ENCODE measurements at places on chromosomes 16 and 17.

DNA sequence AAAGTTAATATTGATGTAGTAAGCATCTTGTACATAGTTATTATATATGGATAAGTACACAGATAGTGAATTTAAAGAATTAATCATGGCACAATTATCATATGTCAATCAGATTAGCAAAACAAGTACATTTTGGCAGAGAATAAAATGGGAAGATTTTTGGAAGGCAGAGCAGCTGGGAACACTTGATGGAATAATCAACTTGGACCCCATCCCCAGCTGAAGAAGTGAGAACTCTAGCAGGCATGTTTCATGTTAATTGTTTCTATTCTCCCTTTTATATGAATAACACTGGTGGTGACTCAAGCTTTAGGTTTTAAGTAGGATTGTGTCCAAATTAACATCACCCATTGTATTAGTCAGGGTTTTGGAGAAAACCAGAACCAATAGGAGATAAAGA, 198.7 kb downstream of the KCNJ2 start:
- DNase-seq: no peak

- DNase-seq: no peak
Measured at GRCh38 chr16:70267516-70267915, 15.8 kb upstream of the EXOSC6 start.

- no peak for DNase-seq
Measured at GRCh38 chr17:5297245-5297644, 15.2 kb downstream of the RABEP1 start.

GRCh38 chr16:11639925-11640899, 28.0 kb upstream of the SNN start:
- no peak for DNase-seq

DNA sequence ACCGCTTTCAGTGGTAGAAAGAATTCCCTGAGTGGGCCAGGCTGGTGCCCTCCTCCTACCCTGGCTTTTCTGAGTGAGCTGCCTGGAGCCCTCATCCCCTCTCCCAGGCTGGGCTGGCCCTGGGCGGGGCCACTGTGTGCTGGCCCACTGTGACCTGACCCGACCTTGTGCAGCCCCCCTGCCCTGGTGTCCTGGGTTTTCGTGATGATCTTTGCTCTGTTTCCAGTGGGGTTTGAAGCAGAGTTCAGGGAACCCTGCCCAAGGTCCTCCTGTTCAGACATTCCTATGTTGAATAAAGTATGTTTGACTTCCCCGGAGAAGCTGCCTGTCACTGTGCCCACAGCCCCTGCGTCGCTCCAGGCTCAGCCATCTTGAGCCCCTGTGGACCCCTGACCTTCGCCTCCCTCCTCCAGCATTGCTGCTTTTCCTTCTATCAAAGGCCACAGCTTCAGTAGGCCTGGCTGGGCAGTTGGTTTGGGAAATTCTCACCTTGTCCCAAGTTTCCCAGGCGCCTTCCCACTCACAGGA, 13.7 kb upstream of the NAGLU start:
- DNase-seq: no peak

DNA sequence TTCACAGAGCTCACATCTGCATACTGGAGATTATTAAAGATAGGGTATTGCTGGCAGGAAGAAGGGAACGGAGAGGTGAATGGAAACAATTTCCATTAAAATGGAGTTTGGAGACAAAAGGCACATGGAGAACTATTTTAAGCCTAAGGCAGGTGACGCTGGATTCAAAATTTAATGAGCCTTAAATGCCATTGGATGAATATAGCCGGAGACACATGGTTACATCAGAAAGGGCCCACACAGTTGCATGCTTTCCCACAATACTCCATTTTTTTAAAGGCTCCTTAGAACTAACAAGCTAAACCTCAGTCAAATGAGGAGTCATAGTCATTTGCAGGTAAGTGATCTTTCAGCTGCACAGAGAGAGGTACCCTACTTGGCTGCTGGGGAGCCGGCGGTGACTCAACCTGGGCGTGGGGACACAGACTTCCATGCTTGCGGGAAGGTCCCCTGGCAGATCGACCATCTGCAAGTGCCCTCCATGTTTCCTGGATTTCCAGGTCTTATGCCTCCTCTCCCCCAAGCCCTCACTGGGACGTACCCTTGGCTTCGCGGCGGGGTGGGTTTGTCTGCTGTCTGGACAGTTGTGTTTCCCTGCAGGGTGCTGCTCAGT, 259.2 kb downstream of the CBLN1 start:
- DNase-seq: no peak

DNA sequence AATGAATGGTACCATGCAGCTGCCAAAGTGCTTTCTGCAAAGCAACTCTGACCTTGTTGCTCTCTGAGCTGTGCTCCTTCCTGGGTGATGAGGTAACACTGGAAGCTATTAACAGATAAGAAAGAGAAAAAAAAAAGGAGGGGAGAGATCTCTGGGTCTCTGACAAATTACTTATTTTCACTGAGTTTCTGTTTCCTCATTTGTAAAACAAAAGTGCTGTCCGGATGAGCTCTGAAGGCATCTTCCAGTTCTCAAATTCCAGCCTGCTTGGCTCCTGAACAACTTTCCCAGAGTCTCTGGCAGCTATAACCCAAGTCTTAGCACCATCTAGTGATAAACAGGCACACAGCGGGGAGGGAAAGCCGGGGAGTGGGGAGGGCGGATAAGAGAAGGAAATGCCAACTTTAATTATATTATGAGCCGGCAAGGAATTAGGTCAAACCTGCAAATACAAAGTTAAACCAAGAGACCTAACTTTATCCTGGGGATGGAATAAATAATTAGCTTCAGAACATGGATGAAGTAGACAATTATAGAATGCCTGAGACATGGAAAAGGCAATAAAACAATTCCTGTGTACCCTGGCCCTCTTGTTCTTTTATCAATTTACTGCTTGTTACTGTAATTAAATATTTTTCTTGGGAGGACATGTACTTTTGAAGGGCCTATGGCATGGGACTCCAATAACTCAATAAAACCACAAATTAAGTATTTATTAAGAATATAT, 61.3 kb upstream of the KIFC3 start:
- DNase-seq: no peak

- no peak for DNase-seq
Measured at GRCh38 chr16:50711862-50712559, 18.6 kb downstream of the NOD2 start.

DNA sequence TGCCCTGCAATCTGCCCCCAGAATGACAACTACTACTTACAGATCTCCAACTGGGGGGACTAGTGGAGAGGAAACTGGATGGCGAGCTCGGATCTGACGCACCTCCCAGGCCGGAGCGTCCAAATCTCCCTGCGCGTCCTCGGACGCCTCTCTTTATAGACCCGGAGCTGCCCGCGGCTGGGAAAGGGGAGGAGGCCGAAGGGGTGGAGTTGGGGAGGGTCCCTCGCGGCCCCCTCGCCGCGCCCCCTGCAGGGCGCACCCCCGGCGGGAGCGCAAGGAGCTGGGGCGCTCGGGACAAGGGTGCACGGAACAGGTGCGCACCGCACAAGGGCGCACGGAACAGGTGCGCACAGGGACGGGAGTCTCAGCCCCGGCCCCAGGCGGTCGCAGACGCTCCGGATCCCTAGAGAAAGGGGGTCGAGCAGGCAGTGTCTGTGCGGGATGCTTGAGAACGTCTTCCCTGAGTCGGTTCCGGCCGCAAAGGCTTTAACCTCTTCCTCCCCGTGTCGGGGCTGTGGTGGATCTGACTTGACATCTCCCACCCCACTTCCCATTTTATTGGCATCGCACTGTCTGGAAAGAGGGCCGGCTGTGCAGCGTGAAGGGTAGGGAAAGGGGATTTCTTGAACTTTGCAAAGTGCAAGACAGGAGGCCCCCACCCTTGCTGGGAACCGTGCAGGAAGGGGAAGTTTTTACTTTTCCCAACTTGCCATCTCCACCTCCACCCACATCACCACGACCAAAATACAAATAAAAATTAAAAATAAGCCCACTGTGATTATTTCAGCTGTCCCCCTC, at the start of gene MYH11:
Gene MYH11, minus strand, starts transcription at position 128 of the 798 bp plus-strand sequence. CDS start 18,776 bp downstream, outside the sequence.
- DNase-seq: no peak

DNA sequence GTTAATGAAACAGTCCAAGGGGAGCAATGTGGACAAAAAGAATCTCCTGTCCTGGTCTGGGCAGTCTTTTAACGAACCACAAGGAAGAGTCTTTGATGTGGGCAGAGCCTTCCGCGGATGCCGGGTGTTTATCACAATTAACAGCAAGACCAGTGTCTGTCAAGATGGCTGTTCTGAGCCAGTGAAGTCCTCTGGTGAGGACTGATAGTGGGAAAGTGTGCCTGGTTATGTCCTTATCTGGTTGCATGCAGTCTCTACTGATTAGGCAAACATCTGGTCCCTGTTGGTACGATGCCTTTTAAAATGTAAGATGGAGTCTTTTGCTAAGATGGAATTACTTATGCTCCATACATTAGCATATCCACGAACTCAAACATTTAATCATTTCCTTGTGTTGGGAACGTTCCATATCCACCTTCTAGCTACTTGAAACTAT, 88.5 kb downstream of the ZNF18 start:
- no peak for DNase-seq

DNA sequence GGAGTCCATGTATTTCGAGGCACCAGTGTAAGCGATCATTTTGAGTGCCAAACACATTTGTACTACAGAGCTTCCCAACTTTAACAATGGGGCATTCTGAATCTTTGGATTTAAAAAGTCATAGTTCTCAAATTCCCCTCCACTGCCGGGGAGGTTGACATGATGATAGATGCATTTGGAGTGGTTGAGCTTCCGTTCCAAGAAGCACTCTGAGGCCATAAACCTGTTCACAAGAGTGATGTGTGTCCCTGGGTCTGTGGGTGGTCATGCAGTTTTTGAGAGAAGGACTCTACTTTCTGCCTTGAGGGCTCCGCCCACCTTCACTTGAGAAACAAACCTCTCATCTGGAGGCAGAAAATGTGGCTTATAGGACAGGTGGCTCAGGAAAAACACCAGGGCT, 43.7 kb downstream of the IRX5 start:
- no peak for DNase-seq

- DNase-seq: no peak
Measured at GRCh38 chr16:11417487-11417886, 72.2 kb downstream of the RMI2 start.

DNA sequence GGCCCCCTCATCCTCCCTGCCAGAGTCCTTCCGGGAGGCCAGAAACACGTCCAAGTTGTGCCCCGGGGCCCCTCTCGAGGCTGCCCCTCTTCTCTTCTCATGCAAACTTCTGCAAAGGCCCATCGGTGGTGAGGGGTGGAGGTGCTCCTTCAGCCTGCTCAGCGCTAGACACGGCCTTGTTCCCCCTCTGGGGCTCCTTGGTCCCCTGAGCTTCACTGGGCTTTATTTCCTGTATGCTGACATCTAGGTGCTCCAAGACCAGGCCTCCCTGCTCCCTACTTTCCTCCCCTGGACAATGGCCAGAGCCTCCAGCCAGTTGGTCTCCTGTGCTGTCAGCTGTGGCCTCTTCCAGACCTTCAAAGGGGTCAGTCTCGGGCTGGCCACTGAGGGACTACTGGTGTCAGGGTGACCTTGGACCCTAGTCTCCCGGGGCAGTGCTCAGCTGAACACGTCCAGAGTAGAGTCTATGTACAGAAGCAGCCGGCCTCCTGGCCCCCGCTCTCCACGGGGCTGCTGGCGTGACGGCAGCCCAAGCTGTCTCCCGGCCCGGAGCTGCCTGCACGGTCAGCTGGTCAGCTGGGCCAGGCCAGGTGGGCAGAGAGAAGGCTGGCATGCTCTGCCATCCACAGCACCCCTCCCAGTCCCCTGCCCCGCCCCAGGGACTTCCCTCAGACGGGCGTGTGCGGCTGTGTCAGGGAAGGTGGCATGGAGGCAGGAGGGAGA, 1.7 kb upstream of the PRR35 start:
- no peak for DNase-seq

DNA sequence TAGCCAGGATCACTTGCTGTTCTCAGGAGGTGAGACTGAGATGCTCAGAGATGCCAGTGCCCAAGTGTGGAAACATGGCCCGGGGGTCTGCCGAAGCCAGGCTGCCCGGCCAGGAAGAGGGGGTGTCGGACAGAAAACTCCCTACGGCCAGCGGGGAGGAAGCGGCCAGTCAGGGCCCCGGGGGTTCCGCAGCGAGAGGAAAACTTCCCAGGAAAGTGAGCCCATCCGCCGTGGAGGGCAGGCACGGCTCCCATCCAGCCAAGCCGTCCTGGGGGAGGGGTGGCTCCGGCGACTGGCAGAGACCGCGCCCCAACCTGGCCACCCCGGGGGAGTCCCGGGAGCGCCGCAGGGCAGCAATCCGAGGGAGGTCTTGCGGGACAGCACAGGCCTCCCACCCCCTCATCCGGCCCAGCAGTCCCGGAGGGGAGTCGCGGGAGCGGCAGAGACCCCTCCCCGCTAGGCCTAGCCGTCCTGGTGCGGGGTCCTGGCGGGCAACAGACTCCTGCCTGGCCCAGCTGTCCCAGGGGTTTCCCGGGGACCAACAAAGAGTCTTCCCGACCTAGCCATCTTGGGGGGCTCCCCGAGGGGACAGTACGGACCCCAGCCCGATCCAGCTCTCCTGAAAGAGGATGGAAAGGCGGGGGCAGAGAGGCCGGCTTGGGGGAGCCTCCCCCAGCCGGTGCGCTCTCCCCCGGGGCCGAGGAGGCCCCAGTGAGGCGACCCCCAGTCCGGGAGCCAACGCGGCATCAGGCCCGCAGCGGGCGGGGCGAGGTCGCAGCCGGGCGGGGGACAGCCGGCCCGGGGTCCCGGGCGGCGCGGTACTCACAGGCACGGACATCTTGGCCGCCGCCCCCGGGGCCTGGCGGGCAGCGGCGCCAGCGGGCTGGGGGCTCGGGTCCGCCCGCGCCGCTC, 13.8 kb upstream of the BCAR1 start:
- DNase-seq: no peak

DNA sequence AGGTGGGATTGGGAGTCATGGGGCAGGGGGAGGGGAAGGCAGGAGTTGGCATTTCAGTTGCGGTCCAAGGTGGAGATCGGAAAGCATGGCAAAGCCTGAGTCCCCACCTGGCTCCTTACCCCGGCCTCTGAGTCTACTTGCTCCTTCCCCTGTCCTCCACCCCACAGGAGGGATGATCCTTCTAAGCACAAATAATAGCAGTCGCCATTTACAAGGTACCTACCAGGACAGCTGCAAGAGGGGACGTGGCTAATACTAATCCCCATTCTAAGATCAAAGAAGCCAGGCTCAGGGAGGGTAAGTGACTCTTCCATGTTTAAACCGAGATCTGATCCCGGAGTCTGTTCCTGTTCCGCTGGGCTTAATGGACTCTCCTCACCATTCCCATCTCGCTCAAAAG, 396.3 kb downstream of the SLC39A11 start:
- DNase-seq: no peak

DNA sequence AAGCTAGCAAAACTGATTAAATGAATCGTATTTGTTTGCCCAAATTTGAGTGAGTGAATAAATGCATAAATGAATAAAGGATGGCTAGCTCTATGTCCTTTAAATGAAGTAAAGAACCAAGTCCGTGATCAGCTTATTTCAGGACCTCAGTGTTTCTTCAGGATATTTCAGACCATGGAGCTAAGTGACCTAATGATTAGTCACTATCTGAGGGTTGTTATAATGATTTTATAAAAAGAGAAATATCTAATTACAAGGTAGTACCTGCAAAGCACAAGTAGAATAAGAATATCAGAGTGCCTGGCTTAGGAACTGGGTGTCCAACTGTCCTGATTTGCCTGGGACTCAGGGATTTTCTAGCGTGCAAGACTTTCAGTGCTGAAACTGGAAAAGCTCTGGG, 12.5 kb downstream of the KCNJ2 start:
- no peak for DNase-seq
